Activated CD4-positive, alpha-beta memory T cell treated with anti-CD3 and anti-CD28 coated beads, Interleukin-2, amount 10 ng/mL, durations not matched to agents 7 days and 5 days (primary cell): ENCODE measurements at places on chromosomes 2 and 18. TPM values are rescaled to one million over a fixed set of nuclear protein-coding genes. Genes with fewer than 3 reads are reported as not detected.

GRCh38 chr2:227707390-227707789 lies 10.4 kb downstream of the SLC19A3 start:
- no peaks in the 10 kb centered on the region for H3K4me1 ChIP-seq
- no peak overlapping the region for H3K27ac ChIP-seq
- no peak for DNase-seq
- H3K4me3 ChIP-seq: no peak overlapping the region
- no peaks in the 10 kb centered on the region for H3K36me3 ChIP-seq
- peaks cover 4% of the 10 kb centered on the region for H3K27me3 ChIP-seq

- no peak for DNase-seq
- no peaks in the 10 kb centered on the region for H3K4me1 ChIP-seq
- peaks cover 31% of the 10 kb centered on the region for H3K36me3 ChIP-seq
Observed at GRCh38 chr2:47016172-47016913, 100.7 kb upstream of the MCFD2 start.

- H3K27ac ChIP-seq: no peak overlapping the region
- no peaks in the 10 kb centered on the region for H3K4me1 ChIP-seq
- no peak for DNase-seq
- no peaks in the 10 kb centered on the region for H3K36me3 ChIP-seq
- H3K4me3 ChIP-seq: no peak overlapping the region
Observed at GRCh38 chr2:107932488-107932887, 53.8 kb upstream of the SLC5A7 start.

GRCh38 chr18:34807106-34807796 lies 97.2 kb downstream of the DTNA start:
- no peak overlapping the region for H3K27ac ChIP-seq
- no peak overlapping the region for H3K4me3 ChIP-seq
- H3K4me1 ChIP-seq: no peaks in the 10 kb centered on the region
- peaks cover 8% of the 10 kb centered on the region for H3K27me3 ChIP-seq
- DNase-seq: no peak

DNA sequence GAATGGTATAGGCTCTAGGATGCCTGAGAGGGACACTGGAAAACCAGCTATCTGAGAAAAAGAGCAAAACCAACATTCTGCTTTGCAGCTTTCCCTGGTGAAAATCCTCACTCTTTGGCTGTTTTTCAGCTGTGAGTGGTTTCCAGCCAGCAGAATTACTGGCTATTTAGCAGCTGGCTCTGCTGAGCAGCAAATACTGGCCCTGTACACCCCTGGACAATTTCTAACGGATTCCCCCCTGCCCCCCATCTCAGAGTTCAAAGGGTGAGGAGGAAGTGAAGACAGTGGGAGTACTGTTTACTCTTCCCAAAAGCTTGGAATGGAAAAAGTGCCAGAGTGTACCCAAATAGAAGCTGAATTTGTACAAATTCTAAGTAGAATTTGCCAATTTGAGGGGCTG lies 26.1 kb upstream of the IMP4 start:
- H3K27me3 ChIP-seq: peaks cover 6% of the 10 kb centered on the region
- H3K36me3 ChIP-seq: no peaks in the 10 kb centered on the region
- H3K4me3 ChIP-seq: no peak overlapping the region
- DNase-seq: no peak

DNA sequence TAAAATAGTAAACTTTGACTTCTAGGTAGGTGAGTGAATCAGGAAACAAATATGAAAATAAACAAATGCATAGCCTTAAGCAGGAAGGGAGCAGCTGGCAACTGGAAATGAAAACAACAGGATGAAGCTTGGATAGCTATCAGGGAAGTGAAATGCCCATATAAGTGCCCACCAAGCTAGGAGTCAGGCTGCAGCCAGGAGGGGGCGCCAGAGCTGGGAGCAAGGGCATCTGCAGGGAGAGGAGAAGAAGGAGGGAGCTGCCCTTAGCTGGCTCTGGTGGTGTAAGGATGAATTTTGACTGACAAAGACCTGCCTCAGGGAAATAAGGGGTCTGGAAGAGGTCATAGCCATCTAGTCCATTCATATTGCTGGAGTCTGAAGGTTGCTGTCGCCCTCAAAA lies 298.3 kb downstream of the TDRD15 start:
- H3K27ac ChIP-seq: no peak overlapping the region
- H3K36me3 ChIP-seq: no peaks in the 10 kb centered on the region
- H3K27me3 ChIP-seq: no peaks in the 10 kb centered on the region
- DNase-seq: peak; percentile 17
- no peaks in the 10 kb centered on the region for H3K4me1 ChIP-seq
- no peak overlapping the region for H3K4me3 ChIP-seq

DNA sequence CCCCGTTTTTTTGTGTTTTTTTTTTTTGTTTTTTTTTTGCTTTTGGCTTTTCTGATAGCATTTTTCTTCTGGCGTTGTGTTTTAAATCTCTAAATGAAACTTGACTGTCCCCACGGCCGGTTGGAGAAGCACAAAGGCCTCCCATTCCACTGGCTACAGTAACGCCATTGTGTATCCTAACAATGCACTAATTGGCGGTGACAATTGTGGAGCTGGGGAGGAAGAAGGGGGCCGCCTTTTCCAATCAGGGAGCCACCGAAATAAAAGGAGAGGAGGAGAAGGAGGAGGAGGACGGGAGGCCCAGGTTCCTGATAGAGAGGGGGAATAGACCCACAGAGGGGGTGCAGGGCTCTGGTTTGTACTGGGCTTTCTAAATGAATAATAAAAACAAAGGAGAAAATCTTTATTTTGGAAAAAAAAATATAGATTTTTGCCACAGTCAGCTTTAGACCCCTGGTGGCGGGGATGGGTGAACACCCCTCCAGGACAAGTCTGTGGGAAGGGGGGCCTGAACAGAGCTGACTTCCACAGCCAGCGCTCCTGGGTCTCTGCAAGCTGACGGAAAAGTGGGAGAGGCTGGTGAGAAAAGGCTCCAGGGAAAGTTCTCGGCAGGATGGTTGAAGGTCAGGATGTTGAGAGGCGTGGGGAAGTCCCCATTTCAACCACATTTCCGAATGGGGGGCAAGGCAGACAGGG lies 43.7 kb upstream of the FZD5 start:
- H3K4me1 ChIP-seq: no peaks in the 10 kb centered on the region
- H3K27ac ChIP-seq: no peak overlapping the region
- H3K27me3 ChIP-seq: peaks cover 18% of the 10 kb centered on the region

DNA sequence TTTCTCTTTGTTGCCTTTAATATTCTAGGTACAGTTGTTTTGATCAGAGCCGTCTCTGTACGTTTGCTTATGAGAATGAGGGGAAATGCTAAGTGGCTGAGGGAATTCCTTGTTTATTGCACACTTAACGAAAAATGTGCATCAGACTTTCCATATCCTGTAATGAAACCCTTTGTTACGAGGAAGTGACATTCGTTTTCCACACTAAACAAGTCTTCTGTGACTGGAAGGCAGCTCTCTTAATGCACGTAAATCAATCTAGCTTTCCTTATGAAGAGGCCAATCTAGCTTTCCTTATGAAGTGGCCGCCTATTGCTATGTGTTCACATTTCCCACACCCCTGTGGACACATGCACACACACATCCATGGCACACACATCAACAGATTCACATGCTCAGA lies 186.2 kb downstream of the SNTG2 start:
- no peak overlapping the region for H3K4me3 ChIP-seq
- peaks cover 5% of the 10 kb centered on the region for H3K4me1 ChIP-seq
- no peak for DNase-seq
- peaks cover 3% of the 10 kb centered on the region for H3K27me3 ChIP-seq
- H3K27ac ChIP-seq: no peak overlapping the region
- no peaks in the 10 kb centered on the region for H3K36me3 ChIP-seq

GRCh38 chr2:143796051-143796450 lies 666.8 kb downstream of the ARHGAP15 start:
- H3K4me1 ChIP-seq: no peaks in the 10 kb centered on the region
- no peak for DNase-seq
- no peak overlapping the region for H3K4me3 ChIP-seq
- no peaks in the 10 kb centered on the region for H3K36me3 ChIP-seq
- no peak overlapping the region for H3K27ac ChIP-seq

GRCh38 chr2:238130111-238130695 lies 8.3 kb upstream of the KLHL30 start:
- no peak overlapping the region for H3K4me3 ChIP-seq
- DNase-seq: no peak
- H3K36me3 ChIP-seq: no peaks in the 10 kb centered on the region
- no peaks in the 10 kb centered on the region for H3K4me1 ChIP-seq
- no peak overlapping the region for H3K27ac ChIP-seq
- no peaks in the 10 kb centered on the region for H3K27me3 ChIP-seq

- H3K36me3 ChIP-seq: no peaks in the 10 kb centered on the region
- DNase-seq: no peak
- H3K4me1 ChIP-seq: peaks cover 2% of the 10 kb centered on the region
Observed at GRCh38 chr2:17540093-17540812, at the start of gene VSNL1. TSS of gene VSNL1 (plus strand) at chr2:17540696. CDS start at chr2:17592075, 51,379 bp downstream.

- peaks cover 61% of the 10 kb centered on the region for H3K27me3 ChIP-seq
- H3K4me1 ChIP-seq: peaks cover 11% of the 10 kb centered on the region
- no peak for DNase-seq
- no peak overlapping the region for H3K27ac ChIP-seq
Observed at GRCh38 chr2:206259376-206260187, 14.9 kb upstream of the ZDBF2 start.

DNA sequence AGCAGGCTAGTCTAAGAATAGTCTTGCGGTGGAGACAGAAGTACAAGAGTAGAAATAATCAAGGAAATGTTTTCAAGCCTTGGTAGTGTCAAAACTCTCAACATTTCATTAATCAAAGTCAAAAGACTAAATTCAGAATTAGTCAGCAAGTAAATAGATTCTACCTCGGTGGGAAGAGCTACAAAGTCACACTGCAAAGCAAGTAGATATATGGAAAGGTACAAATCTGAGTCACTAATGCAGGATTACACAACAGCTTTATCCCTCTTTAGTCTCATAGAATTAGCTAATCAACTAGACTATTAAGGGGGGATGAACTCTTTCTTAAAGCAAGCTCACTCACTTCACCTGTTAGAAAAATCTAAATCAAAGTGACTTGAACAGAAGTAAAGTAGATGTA lies 568.7 kb upstream of the CNTNAP5 start:
- DNase-seq: no peak
- no peaks in the 10 kb centered on the region for H3K4me1 ChIP-seq
- no peaks in the 10 kb centered on the region for H3K27me3 ChIP-seq
- H3K27ac ChIP-seq: no peak overlapping the region
- H3K4me3 ChIP-seq: no peak overlapping the region

- peaks cover 7% of the 10 kb centered on the region for H3K27me3 ChIP-seq
- H3K27ac ChIP-seq: no peak overlapping the region
- H3K4me1 ChIP-seq: peaks cover 6% of the 10 kb centered on the region
- DNase-seq: no peak
- no peaks in the 10 kb centered on the region for H3K36me3 ChIP-seq
- no peak overlapping the region for H3K4me3 ChIP-seq
Observed at GRCh38 chr2:112032689-112033465, 22.2 kb upstream of the TMEM87B start.

- no peak overlapping the region for H3K4me3 ChIP-seq
- DNase-seq: no peak
- peaks cover 10% of the 10 kb centered on the region for H3K36me3 ChIP-seq
Observed at GRCh38 chr2:3262437-3263388, 114.9 kb downstream of the EIPR1 start.

- H3K4me3 ChIP-seq: no peak overlapping the region
- no peak overlapping the region for H3K27ac ChIP-seq
- DNase-seq: no peak
- H3K27me3 ChIP-seq: no peaks in the 10 kb centered on the region
Observed at GRCh38 chr2:96903815-96904214, 33.9 kb upstream of the SEMA4C start.

DNA sequence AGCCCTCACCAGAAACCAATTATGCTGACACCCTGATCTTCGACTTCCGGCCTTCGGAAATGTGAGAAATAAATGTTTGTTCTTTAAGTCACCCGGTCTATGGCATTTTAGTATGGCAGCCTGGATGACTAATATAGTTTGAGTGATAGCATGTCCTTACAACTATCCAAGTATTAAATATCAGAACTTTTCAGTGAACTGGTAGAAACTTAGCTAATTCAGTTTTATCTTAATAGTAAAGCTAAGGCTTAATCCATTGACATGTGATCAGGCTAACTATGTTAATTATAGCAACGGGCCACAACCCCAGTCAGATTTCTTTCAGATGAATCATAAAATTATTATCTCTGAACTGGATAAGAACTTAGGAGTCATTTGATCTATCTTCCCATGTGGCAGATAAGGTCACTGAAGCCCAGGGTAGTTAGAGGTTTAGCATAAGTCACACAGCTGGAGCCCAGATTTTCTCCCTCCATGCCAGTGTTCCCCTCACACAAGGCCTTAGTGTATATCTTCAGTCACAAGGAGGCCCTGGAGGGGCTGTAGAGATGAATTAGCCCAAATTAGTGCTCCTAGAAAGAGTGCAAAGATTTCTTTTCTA lies 40.7 kb upstream of the UPP2 start:
- no peak for DNase-seq
- no peak overlapping the region for H3K4me3 ChIP-seq
- H3K4me1 ChIP-seq: no peaks in the 10 kb centered on the region
- H3K27ac ChIP-seq: no peak overlapping the region
- no peaks in the 10 kb centered on the region for H3K27me3 ChIP-seq

DNA sequence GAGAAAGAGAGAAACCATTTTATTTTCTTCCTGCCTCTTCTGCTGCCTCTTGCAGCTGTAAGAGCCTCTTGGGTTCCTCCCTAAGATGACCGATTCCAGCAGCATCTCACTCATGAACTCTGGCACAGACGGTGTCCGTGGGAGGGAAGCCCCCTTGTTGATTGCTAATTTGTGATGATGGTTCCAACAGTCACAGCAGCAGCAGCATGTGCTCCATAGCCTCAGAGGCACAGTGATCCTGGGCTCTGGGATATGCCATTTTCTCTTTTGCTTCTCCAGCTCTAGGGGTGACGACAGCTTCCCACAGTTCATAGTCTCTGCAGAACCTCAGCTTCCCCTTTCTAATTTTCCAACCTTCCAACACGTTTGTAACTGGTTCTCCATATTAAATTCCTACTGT lies 324.2 kb upstream of the HS6ST1 start:
- H3K4me1 ChIP-seq: no peaks in the 10 kb centered on the region
- no peaks in the 10 kb centered on the region for H3K27me3 ChIP-seq
- H3K4me3 ChIP-seq: no peak overlapping the region
- no peaks in the 10 kb centered on the region for H3K36me3 ChIP-seq

- no peaks in the 10 kb centered on the region for H3K36me3 ChIP-seq
- DNase-seq: no peak
- H3K4me1 ChIP-seq: no peaks in the 10 kb centered on the region
- H3K4me3 ChIP-seq: no peak overlapping the region
Observed at GRCh38 chr2:177816766-177817165, 255.8 kb downstream of the PDE11A start.

DNA sequence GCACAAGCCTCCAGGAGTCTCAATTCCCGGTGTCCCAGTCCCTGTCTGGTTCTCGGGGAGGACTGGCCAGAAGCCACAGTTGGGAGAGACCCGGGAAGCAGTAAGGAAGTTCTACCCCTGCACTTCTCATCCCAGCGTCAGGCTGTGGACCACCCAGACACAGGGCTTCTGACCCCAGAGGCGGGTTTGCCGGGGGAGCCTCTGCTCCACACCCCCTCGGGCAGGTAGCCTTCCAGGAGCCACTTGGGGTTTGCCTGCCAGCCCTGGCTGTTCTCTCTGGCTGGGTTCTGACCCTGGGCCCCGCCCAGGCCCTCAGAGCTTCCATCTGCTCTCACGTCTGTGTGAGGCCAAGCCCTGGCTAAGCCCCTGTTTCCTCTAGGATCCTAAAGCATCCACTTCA lies 94.4 kb upstream of the GPC1 start:
- H3K27ac ChIP-seq: no peak overlapping the region
- H3K36me3 ChIP-seq: no peaks in the 10 kb centered on the region

The SLC16A14 gene
- total RNA-seq: 0.40 TPM

The CD8B2 gene
- total RNA-seq: not detected

The CTNNA2 gene
- total RNA-seq: not detected

The SERPINB3 gene
- not detected for total RNA-seq

The AFF3 gene
- 0.03 TPM for total RNA-seq

The RHBDD1 gene
- 38.1 TPM for total RNA-seq

The STK17B gene
- total RNA-seq: 365 TPM

The BOLL gene
- not detected for total RNA-seq
